ENCODE measurements at places on chromosomes 2 and 18.

DNA sequence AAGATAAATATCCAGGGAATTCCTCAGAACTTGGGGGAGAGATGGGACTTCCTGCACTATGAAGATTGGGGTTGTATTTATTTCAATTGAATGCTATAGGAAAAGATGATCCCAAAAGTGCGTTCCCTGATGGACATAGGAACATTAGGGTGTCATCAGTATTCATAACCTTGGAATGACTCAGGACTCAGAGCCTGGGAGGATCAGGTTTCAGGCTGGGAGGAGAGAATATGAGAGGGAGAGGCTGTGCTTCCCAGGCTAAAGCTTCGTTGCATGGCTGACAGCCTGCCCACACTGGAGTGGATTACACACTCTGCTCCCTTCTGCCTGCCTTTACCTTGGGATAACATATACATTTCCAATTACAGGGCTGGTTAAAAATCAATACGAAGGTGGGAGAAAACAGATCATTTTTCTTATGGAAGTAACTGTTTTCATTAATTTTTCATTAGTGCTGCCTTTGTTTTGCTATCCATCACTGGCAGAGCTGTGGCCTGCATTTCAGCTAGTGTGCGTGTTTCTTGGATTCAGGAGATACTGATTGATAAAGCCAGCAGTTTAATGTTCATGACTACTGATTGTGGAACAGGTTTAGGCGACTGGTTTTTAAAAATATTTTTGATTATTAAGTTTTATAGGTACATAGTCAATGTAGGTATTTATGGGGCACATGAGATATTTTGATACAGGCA, 118.7 kb downstream of the KCTD1 start:
- DNase-seq: peak; percentile 87

DNA sequence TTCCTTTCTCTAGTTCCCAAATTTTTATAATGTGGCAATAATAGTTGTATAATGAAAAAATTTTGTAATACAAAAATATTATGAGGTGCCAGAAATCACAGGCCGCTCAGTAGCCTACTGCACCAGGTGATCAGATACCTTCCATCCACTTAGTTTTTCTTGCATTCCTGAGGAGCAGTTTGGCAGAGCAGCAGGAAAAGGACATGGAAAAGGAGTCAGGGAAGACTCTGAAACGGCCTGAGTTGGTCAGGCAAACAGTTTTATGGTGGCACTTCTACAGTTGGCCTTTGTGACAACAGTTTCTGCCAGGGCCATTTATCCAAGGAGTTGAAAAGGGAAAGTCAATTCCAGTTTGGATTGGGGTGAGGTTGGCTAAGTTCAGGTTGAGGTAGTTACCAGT, 165.4 kb upstream of the ALPP start:
- DNase-seq: no peak

- DNase-seq: no peak
Measured at GRCh38 chr2:9347411-9347881, 75.9 kb downstream of the ITGB1BP1 start.

GRCh38 chr2:171134624-171135230, 26.0 kb downstream of the TLK1 start:
- peak; percentile 45 for DNase-seq

DNA sequence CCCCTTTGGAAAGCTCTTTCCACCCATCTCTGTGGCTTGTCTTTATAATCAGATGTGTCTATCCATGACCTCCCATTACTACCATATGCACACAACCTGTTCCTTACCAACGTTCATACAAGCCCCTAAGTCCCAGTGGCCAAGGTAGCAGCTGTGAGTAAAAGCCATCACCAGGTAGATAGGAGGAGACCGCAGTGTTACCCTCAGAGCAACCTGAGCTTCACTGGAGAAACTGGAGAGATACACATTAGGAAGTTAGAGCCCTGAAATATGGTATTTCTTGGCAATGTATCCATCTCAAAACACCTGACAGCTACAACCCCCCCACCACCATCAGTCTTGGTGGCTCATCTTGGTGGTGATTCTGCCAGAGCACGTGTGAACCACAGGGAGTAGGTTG, 26.0 kb downstream of the LOXHD1 start:
- no peak for DNase-seq

DNA sequence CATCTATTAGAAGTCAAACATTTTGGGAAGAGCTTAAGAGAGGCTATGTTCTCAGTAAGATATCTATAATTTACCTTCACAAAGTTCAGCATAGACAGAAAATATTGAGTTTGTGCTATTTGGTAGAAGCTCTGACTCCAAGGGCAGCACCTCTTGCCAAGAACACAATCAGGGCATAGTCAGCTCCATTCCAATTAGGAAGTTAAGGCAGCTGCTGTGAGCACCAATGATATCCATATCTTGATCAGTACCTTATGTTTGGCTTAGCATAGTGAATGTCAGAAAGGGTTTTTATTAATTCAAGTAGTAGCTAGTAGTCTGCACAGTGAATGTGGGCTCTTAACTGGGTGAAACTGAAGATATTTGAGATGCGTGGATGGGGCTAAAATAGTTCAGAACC, 86.4 kb upstream of the SPRED2 start:
- no peak for DNase-seq

DNA sequence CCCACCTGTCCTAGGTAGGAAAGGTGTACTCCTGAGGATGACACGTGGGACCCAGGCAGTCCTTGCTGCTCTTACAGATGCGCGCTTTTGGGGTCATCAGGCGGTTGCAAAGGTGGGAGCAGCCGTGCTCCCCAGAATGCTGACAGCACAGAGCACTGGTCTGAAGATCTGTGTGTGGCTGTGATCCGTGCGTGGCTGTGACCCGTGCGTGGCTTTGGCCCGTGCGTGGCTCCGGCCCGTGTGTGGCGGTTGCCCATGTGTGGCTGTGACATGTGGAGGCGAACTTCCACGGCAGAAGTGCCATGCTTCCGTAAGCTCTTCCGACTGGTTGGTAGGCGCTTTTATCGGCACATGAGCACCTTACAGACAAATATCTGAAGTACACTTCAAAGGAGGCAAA, 270.0 kb downstream of the AGAP1 start:
- DNase-seq: no peak

DNA sequence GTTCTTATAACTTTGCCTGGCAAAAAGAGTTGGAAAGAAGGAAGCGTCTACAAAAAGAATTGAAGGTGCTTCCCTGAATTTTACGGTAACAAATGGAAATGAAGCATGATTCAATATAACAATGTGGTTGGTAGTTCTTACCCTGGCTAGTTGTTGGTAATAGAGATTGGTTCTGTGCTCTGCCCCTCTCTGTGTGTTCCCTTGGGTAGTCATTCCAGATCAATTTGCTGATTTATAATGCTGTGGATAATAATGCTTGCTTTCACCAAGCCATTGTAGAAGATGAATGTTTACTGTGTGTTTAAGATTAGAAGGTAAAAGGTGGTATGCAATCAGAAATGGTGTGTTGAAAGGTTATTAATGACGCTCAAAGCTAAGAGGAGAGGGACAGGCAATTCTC, 577.8 kb upstream of the NXPH2 start:
- DNase-seq: no peak

GRCh38 chr2:22499082-22499839, 885.7 kb upstream of the KLHL29 start:
- no peak for DNase-seq

DNA sequence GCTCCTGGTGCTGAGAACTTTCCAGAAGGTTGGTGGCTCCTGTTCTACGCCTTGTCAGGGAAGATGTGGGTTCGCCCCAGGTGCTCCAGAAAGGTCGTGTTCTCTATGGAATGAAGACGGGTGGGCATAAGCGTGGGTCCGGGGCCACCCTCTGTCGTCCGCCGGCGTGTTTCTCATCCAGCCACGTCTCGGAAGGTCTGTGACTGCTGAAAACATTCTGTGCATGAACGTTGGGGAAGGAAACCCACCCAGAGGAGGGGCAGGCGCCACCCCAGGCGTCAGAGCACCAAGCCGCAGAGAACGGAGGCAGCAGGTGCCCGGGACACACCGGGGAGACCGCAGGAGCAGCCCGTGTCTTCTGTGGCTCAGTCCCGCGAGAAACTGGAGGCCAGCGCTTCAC, 118.2 kb downstream of the RTP5 start:
- no peak for DNase-seq

GRCh38 chr2:55405116-55405515, 14.5 kb downstream of the CCDC88A start:
- DNase-seq: no peak

GRCh38 chr2:37730037-37730818, 58.8 kb upstream of the CDC42EP3 start:
- DNase-seq: no peak

DNA sequence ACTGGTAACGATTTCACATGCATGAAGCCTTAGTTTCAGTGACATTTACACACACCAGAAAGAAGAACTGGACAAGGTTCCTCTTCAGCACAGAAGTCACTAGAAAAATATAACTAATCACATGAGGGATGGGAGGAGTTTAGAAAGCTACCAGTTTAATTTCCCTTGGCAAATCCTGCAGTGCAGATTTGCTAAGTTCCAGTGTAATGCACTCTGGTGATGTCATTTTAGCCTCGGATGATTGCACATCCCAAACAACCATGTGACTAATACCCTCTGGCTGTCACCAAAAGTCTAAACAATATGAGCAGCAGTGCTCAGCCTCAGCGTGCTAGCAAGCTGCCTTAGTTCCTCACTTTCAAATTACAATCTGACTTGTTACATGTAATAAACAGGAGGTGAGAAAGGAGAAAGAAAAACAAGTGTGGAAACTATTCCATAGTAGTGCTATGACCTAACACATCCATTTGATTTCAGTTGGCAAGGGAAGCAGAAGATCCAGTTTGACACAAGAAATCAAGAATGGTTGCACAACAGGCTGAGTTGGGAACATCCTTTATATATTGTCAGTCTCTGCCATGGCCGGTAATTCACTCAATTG, 35.3 kb upstream of the PPP1CB start:
- peak; percentile 91 for DNase-seq

- DNase-seq: no peak
Measured at GRCh38 chr18:60311676-60312360, 60.8 kb downstream of the MC4R start.
